Progenitor cell of endocrine pancreas (in vitro differentiated cells): ENCODE measurements at places on chromosomes 16 and 17. TPM values are rescaled to one million over a fixed set of nuclear protein-coding genes. Genes with fewer than 3 reads are reported as not detected.

Gene TBX6
- 3.5 and 3.9 TPM in 2 replicates for total RNA-seq

Gene CSH1
- total RNA-seq: not detected in 2 replicates

Gene SP6
- total RNA-seq: 0.74 and 1.1 TPM in 2 replicates

DNA sequence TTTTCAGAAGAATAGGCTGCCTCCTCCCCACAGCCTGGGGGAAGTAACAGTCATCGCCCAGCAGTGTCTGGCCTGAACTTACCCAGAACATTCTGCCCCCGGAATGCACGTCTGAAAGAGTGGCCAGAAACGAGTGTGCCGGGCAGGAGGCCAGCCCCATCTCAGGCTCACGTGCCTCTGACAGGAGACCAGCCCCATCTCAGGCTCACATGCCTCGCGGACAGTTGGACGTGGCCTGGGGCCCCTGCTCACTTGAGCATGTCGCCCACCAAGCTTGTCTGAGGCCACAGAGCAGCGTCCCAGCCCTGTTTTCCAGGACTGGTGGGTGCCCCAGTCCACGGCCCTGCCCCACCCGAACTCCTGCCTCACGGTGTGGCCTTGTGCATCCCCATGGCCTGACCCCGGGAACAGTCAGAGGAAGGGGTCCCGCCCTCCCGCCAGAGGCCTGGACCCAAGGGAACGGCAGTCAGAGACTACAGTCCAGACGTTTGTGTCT lies 16.3 kb upstream of the CDH15 start:
- DNase-seq: no peak

DNA sequence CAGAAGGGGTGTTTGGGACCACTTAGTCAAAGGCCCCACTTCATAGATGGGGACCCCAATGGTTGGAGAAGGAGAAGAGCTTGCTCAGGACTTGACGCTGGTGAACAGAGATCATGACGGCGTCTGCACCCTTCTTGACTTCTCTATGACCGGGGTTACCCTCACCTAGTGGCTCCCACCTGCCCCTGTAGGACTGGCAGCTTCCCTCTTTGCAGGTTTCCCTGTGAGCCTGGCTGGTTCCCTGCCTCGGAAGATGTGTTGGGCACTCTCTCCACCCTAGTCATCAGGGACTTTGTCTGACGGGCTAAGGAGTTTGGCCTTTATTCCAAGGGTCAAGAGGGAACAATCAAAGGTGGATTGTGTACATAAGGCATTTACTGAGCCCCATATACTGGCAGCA lies 22.7 kb downstream of the TBX4 start:
- no peak for DNase-seq

DNA sequence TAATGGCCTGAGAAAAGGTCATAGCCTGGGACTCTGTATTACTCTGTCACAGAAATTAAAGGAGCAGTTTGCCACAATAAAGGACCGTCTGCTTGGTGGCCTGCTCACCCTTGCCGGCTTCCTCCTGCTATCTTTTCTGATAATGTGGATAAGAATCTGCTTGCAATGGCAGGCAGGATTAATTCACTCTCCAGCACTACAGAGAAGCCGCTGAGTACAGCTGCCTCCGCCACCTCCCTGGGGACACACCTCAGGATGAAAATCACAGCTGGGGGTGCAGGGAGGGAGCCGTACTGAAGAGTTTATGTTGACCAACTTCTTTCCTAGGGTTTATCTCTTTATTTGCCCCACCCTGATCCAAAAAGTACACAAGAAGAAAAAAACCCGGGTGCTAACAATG lies 245.9 kb upstream of the RPL38 start:
- no peak for DNase-seq

DNA sequence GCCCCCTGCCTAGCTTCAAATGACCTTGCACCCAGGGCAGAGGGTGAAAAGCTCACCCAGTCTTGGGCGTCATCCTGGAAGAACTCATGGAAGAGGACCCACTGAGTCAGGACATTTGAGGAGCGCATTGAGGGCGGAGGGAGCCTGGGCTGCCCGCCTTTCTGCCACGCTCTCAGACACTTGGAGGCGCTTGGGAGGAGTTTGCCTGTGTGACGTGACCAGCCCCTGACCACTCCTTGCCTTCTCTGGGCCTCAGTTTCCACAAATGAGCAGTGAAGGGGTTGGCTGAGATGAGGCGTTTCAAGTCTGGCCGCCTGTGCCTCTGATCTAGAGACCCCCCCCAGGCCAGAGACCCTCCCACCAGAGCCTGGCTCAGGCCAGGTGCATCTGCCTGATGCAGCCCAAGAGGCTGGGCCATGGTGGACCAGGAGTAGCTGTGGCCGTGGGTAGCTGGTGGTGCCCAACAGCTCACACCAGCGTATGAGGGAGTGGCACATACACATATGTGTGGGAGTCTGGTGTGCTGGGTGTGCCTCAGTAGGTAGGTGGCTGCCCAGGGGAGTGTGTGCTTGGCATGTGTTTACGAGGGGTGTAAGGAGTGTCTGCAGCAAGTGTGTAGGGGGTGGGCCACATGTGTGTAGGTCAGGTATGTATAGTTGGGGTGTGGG lies 80.2 kb upstream of the TOB1 start:
- no peak for DNase-seq

DNA sequence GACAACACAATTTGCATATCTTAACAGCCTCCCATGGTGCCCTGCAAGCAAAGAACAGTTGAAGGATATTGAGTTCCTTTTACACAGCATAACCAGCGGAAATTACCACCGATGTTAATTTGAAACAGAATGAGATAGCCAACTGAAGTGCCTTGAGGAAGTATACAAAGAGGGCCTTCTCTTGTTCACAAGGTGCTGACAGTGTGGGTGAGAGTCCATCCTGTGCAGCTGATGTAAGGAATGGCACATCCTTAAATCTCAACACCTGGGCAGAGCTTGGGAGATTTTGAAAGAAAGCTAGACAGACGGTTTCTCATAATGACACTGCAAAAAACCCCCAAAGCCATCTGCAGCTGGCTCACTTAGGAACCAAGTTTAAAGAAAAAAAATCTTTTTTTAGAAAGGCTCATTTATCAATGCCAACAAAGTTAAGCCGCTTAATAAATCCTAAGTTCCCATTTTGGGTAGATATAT lies 818.6 kb downstream of the KCNJ2 start:
- no peak for DNase-seq

GRCh38 chr17:55303701-55304145 lies 39.0 kb downstream of the HLF start:
- no peak for DNase-seq
